Choroid plexus epithelial cell (primary cell): ENCODE measurements at places on chromosomes 12 and 14.

DNA sequence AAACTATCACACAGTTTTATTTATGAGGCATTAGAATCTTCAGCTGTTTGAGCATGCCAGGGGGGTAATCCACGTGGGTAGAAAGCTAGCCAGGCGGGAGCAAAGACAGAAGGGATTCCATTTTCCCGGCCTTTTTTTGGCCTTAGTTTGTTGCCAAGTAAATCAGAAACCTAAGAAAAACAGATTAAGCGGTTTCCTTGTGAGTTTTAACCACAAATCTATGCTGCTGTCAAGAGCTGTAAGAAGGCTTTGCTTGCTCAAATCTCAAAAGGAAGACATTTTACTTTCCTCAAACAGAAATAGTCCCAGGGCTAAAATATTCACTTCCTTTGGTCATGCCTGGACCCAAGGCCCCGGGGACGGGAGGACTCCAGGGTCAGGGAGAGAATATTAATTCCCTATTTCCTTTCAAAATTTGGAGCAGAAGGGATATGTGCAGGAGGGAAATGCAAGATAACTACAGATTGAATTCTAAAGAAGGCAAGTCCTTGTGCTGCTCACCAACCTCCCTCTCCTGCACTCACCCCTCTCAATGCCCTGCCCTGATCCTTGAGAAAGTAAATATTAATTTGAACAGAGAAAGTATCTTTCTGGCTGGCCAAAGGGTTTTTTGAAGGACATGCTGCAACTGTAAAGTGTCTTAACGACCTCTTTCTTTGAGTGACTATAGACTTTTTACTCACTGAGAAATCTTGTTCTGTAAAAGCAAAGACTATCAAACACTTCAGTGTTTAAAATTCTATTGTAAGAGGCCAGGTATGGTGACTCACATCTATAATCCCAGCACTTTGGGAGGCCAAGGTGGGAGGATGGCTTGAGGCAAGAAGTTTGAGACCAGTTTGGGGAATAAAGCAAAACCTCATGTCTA, 75.7 kb downstream of the HSD17B6 start:
- peak; percentile 38 for DNase-seq

DNA sequence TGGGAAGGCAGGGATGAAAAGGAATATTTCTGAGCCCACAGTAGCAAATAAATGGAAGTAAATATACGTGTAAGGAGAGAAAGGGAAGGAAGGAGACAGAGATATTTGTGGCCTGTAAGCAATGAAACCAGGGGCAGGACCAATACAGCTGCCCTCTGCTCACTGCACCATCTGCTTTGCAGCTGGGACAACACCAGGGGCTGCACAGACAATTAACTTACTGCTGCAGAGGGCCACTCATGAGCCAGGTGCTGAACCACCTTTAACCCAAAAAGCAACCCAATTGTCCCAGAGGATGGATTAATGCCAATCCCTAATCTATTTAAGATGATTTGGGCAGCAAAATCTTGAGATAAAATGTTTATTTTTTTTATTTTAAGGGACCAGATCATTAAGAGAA, 30.6 kb upstream of the TMX1 start:
- no peak for DNase-seq

DNA sequence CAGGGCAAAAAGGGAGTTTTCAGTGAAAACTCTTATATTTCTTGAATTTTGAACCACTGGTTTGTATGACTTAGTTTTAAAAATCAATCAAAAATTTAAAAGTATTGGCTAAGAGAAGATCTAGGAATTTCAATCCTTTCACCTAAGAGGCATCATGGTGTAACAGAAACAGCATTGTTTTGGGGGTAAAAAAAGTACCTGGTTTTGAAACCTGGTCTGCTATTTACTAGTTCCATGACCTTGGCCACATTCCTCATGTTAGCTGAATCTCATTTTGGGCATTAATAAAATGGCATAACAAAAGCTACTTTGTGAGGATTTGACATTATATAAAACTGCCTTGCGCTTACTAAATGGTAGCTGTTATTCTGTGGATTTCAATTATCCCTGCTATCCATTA, 16.7 kb upstream of the GNPNAT1 start:
- no peak for DNase-seq

- peak; percentile 98 for DNase-seq
Observed at GRCh38 chr12:19946550-19946949, 421.8 kb upstream of the PDE3A start.

- no peak for DNase-seq
Observed at GRCh38 chr12:59600171-59600570, 4.3 kb downstream of the SLC16A7 start.

GRCh38 chr12:27553941-27554340, 29.9 kb downstream of the PPFIBP1 start:
- no peak for DNase-seq

GRCh38 chr12:2958432-2959191, 585 bp upstream of the TEAD4 start:
- DNase-seq: peak; percentile 33

DNA sequence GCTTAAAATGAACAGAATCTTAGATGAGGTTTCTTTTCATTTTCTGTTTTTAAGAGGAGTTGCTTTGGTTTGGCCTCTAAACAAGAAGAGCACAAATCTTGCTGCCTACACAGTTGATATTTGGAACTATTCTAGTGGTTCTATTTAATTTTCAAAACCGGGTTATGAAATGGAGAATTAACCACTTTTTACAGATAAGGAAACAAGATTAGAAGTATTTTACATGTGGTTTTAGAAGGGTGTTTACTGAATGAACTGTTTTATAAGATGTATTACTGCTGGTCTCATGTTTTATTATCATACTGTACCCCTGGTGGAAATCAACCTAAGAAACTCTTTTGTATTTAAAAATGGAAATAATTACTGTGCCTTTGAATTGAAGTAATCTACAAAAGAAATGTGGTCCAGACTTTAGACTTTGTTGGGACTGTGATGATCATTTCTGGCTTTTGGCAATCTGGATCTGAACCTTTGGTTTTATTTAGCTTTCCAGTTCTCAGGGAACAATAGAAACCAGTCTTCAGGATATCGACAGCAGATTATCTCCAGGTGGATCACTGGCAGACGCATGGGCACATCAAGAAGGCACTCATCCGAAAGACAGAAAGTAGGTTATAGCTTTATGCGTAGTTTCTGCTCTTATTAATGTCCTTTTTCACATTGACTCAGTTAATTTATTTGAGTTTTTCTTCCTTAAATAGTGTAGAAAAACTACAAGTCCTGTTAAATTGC, 43.2 kb downstream of the TBK1 start:
- no peak for DNase-seq

DNA sequence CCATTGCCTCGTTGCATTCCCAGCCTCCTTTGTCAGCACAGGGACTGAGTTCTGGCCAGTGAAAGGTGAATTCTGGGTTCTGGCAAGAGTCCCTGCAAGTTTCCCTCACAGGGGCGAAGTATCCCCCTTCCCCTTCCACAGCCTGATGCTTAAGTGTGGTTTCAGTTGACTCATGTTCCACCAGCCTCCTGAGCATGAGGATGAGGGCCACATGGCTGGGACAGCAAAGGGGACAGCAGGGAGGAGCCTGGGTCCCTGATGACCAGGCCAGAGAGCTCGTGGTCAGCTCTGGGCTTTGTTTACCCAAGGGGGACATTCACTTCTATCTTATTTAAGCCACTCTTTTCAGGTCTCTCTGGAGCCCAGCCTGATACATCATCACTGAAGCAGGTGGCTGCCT, 36.5 kb downstream of the CACNA2D4 start:
- no peak for DNase-seq

DNA sequence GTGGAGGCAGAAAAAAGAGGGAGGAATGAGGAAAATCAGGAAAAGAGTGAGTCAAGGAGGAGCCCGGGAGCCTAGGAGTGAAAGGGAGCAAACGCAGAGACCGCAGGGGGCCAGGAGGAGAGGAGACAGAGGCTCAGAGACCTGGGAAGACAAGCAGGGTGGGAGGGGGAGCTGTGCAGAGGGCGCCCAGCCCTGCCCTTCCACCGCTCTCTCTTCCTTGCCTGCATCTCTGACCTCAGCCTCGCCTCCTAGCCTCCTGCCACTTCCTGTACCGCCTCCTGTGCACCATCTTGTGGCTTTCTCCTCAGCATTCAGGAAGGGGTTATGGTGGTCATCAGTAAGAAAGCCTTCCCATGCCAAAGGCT, 1.3 kb downstream of the CLSTN3 start:
- no peak for DNase-seq

DNA sequence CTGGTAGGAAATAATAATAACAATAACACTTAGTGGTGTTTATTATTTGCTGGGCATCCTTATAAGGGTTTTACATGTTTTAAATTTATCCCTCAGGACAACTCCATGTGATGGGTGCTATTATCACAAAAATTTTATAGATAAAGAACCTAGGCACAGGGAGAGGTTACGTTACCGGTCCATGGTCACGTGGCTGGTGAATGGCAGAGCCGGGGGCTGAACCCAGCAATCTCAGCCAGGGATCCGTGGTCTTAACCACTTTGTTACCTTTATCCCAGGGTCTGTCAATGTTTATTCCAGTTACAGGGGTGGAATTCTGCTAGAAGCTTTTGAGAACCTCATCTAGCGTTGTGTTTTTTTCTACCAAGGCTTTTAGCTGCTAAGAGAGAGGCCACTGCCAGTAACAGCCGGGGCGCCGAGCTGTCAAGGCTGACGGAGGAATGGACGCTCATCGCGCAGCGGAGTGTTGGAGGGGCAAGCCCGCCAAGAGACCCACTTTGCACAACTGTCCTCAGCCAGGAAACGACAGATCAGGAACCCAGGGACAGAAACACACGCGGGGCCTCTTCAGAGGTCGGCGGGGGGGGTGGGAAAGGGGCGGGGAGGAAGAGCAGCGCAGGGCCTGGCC, 418 bp downstream of the AMN1 start:
- no peak for DNase-seq

- DNase-seq: peak; percentile 2
Observed at GRCh38 chr14:35628989-35629388, 95.0 kb downstream of the INSM2 start.

DNA sequence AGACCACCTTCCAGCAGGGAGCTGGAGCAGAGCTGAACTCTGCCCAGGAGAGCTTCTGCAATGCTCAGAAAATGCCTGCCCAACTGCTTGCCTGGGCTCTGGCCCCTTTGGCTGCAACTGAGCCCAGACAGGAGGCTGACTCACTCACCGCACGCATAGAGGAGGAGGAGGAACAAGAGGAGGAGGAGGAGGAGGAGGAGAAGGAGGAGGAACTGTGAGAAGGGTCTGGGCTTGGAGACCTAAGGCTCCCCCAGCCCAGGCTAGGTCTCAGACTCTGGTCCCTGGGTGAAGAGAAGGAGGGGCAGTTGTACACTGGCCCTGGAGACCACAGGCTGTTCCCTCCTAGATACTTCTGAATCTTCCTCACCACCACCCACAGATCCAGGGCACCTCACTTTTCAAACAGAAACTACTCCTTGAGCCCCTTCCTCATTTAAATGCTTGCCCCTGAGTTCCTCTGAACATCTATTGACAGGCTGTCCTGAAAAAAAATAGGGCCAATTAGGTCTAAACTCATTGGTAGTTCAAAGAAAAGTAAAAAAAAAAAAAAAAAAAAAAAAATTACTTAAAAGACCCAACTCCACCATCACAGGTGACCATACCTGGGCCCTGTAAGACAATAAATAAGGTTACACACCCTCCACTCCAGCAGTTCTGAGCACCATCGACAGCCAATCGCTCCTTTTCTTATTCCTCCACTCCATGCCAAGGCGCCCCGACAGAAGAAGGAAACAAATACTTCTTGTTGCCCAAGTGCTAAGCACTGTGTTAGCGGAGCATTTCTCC, 674 bp downstream of the VDR start:
- peak; percentile 78 for DNase-seq

DNA sequence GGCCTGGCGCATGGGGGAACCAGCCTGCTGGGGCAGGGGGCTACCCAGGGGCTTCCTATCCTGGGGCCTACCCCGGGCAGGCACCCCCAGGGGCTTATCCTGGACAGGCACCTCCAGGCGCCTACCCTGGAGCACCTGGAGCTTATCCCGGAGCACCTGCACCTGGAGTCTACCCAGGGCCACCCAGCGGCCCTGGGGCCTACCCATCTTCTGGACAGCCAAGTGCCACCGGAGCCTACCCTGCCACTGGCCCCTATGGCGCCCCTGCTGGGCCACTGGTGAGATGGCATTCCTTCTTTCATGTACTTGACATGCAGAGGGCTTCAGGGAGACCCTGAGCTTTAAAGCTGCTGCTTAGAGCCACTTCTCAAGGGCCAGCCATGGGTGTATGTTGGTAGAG, 9.0 kb downstream of the LGALS3 start:
- DNase-seq: no peak

GRCh38 chr14:50113381-50114035, 2.9 kb downstream of the VCPKMT start:
- no peak for DNase-seq

DNA sequence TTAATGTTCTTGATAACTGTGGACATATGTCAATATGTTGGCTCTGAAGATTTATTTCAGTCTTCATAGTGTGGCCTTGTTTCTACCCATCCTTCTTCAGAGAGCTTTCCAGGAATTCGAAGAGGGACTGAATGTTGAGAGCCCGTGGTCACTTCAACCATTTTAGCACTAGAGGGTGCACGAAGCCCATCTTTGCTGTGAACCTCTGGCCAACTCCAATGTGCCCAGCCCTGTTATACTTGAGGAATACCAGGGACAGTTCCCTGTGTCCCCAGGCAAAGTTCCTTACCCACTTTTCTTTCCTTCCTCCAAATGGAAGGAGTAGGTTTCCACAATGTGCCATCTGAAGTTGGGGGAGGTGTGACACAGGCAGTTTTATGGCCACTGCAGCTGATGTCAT, 603.5 kb downstream of the RPL10L start:
- DNase-seq: peak; percentile 20

DNA sequence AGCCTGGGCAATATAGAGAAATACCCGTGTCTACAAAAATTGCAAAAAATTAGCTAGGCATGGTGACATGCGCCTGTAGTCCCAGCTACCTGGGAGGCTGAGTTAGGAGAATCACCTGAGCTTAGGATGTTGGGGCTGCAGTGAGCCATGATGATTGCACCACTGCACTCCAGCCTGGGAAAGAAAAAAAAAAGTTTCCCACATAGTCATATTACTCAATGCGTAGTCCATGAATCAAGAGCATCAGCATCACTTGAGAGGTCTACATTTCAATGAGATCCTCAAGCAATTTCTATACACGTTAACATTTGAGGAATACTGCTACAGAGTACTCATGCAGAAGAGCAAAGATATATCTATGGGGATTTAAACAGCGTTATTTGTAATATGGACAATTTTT, 5.2 kb upstream of the LRRC23 start:
- no peak for DNase-seq
